ENCODE measurements at places on chromosomes 7 and 10. TPM values are rescaled to one million over a fixed set of nuclear protein-coding genes. Genes with fewer than 3 reads are reported as not detected.

Gene LOXL4
- total RNA-seq = 6.1 TPM

Gene TMEM213
- total RNA-seq = not detected

Gene ATP6V1F
- total RNA-seq = 133 TPM

Gene PRRT4
- not detected for total RNA-seq

Gene OR2A42
- not detected for total RNA-seq

Gene ANKRD2
- total RNA-seq = not detected

Gene SYCE1
- 0.78 TPM for total RNA-seq

Gene SAP25
- total RNA-seq = 8.0 TPM

Gene MARVELD1
- 12.2 TPM for total RNA-seq

Gene LIPM
- total RNA-seq = not detected

Gene MYL10
- total RNA-seq = not detected

Gene C10orf62
- not detected for total RNA-seq

- peaks cover 28% of the 10 kb centered on the region for H3K4me1 ChIP-seq
- peak overlapping the region; percentile 91 for H3K27ac ChIP-seq
- peak overlapping the region; percentile 58 for H3K4me3 ChIP-seq
- H3K27me3 ChIP-seq = peaks cover 9% of the 10 kb centered on the region
Observed at GRCh38 chr10:52221923-52222322, 92.2 kb upstream of the DKK1 start.

DNA sequence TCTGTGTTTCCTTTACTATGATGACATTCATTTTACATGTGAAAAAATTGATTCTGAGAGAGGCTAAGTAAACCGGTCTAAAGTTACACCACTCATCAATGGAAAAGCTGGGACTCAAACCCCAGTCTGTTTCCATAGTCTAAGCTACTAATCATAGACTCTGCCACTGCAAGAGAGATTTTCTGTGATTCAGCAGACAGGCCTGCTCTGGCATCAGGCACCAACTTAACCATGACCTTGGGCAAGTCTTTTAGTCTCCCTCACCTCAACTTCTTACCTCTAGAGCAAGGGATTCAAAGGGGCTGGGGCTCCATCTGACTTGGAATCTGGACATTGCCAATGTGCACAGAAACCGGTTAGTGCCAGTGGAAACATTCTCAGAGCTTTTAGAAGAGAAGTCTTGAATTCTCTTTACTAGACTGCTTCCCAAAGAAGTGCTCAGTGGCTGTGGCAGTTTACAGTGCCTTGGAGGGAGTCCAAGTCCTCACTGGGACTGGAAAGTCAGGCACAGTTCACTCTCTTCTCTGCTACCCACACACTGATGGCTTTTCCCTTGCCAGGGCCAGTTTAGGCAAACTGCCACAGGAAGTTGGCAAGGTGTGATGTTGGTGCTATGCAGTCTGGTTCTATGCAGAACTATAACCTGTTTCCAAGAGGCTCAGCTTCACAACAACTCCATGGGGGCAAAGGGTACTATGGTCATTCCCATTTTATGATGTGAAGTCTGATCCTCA is 4.5 kb upstream of the BLNK start:
- H3K36me3 ChIP-seq = no peaks in the 10 kb centered on the region
- DNase-seq = no peak
- no peaks in the 10 kb centered on the region for H3K4me1 ChIP-seq
- no peak overlapping the region for H3K27ac ChIP-seq
- H3K27me3 ChIP-seq = peaks cover 5% of the 10 kb centered on the region

GRCh38 chr7:126700807-126701604 is 551.7 kb downstream of the GRM8 start:
- no peaks in the 10 kb centered on the region for H3K36me3 ChIP-seq
- no peak overlapping the region for H3K4me3 ChIP-seq
- peaks cover 3% of the 10 kb centered on the region for H3K27me3 ChIP-seq
- no peak overlapping the region for H3K27ac ChIP-seq
- peaks cover 28% of the 10 kb centered on the region for H3K4me1 ChIP-seq

DNA sequence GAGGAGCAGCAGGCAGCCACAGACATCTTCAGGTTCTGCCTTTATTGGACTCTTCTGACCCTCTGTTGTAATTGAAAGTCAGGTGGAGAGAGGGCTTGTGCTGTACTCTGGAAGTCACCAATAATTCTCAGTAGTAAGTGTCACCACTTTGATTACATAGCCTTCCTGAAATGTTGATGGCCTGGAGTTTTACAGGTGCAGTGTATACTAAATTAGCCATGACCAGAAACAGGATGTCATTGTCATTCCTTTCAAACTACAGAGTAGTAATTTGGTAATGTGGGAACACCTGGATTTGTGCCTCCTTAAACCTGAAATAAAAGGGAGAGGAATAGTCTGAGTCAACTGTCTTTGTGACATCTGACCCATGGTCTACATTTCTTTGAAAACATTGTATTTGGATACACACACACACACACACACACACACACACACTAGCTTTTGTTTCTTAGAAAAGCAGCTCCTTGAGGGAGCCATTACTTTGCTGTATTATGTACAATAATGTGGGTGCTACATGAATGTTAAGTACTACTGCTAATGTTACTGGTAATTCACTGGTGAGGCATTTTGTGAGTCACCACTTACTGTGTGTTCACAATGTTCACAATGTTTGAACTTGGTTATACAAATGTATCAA is 19.6 kb downstream of the ARL4A start:
- H3K27me3 ChIP-seq = peaks cover 3% of the 10 kb centered on the region
- no peak overlapping the region for H3K27ac ChIP-seq

DNA sequence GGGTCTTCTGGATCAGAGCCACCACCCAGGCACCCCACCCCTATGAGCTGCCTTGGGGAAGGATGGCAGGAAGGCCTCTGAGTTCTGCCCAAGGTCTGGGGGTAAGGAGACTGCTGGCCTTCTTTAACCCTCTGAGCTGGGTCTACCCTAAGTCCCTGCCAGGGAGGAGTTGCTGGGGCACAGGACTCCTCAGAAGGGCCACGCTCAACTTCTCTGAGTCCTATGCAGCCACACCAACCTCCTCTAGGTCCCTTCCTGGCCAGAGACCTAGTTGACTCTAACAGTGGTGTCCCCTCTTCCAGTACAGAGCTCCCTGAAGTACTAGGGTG is 2.6 kb upstream of the NEURL1 start:
- H3K27me3 ChIP-seq = peaks cover 24% of the 10 kb centered on the region
- H3K36me3 ChIP-seq = no peaks in the 10 kb centered on the region
- DNase-seq = no peak
- no peak overlapping the region for H3K4me3 ChIP-seq
- H3K4me1 ChIP-seq = peaks cover 20% of the 10 kb centered on the region

- peak overlapping the region; percentile 78 for H3K27ac ChIP-seq
- H3K4me1 ChIP-seq = peaks cover 14% of the 10 kb centered on the region
- H3K27me3 ChIP-seq = peaks cover 5% of the 10 kb centered on the region
- peak overlapping the region; percentile 63 for H3K4me3 ChIP-seq
- no peaks in the 10 kb centered on the region for H3K36me3 ChIP-seq
Observed at GRCh38 chr10:97687785-97688781, 1.0 kb upstream of the AVPI1 start.

GRCh38 chr7:28768577-28769147 is 189.5 kb downstream of the TRIL start:
- no peaks in the 10 kb centered on the region for H3K4me1 ChIP-seq
- H3K27me3 ChIP-seq = no peaks in the 10 kb centered on the region
- H3K36me3 ChIP-seq = no peaks in the 10 kb centered on the region
- H3K27ac ChIP-seq = no peak overlapping the region
- no peak for DNase-seq
- no peak overlapping the region for H3K4me3 ChIP-seq

DNA sequence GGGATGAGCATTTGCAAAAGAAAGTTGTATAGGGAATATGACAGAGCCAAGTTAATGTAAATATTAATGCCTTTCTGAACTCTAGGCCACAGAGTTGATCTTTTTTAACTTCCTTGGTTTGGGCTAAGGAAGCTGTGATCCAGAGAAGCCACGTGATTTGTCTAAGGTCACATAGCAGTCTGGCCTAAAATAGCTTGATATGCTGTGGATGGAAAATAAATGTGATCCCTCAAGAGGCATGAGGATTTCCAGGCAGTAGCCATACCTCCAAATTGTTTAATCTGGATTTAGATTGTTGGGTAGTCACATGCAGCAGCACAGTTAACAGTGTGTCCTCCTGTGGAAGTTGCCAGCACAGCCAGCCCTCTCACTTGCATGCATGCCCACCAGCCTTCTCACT is 165.7 kb upstream of the LANCL2 start:
- H3K4me3 ChIP-seq = no peak overlapping the region
- no peaks in the 10 kb centered on the region for H3K4me1 ChIP-seq
- H3K27me3 ChIP-seq = no peaks in the 10 kb centered on the region
- H3K27ac ChIP-seq = no peak overlapping the region
- no peak for DNase-seq
- no peaks in the 10 kb centered on the region for H3K36me3 ChIP-seq

- DNase-seq = no peak
- H3K27me3 ChIP-seq = no peaks in the 10 kb centered on the region
- no peaks in the 10 kb centered on the region for H3K4me1 ChIP-seq
- H3K27ac ChIP-seq = no peak overlapping the region
Observed at GRCh38 chr10:7111561-7111960, 299.3 kb downstream of the SFMBT2 start.

DNA sequence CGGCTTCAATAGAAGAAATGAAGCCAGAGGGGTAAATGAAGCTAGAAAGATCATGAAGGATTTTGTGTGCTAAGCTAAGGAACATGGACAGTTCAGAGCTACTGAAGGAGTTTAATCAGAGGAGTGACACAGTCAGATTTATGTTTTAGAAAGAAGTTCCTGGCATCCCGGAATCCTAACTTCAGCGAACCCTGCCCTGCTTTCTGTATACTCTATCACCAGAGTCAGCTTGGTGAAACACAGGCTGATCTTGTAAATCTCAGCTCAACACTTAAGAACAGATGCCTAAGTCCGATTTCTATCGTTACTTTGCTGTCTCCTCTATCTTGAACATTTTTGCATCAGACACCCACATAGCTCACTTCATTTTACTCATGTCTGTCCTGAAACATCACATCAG is 9.1 kb downstream of the AHR start:
- H3K36me3 ChIP-seq = no peaks in the 10 kb centered on the region
- no peaks in the 10 kb centered on the region for H3K4me1 ChIP-seq
- no peak overlapping the region for H3K4me3 ChIP-seq
- DNase-seq = no peak

- no peaks in the 10 kb centered on the region for H3K4me1 ChIP-seq
- H3K27me3 ChIP-seq = no peaks in the 10 kb centered on the region
- DNase-seq = peak; percentile 24
- no peak overlapping the region for H3K27ac ChIP-seq
- no peaks in the 10 kb centered on the region for H3K36me3 ChIP-seq
Observed at GRCh38 chr10:81838950-81839349, 36.0 kb upstream of the NRG3 start.

DNA sequence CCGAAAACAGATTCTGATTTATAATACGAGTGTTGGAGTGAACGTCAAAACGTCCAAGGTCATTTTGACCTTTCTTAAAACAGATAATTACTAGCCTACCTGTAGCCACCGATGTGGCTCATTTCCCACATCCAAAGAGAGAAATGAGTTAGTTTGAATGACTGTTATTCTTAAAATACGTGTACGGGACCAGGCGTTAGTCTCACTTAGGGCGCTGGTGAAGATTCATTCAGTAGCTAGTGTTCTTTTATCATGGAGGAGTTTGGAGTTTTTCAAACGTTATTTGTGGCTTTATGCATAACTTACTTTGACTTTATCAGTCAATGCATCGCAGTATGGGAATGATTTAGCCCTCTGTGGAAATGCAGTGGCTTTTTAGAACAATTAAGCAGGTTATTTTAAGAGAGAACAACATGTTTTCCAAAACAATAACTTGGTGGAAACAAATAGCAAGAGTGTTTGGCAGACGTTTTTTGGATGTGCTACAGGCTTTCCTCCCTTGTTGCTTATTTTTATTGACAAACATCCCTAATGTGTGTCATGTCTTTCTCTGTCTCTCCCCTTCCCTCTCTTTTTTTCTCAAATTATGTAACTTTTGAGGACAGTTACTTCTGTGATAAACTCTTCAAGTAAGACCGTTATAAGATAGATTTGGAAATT is 1.6 kb downstream of the BICC1 start:
- H3K36me3 ChIP-seq = no peaks in the 10 kb centered on the region
- H3K27ac ChIP-seq = no peak overlapping the region

- no peak overlapping the region for H3K27ac ChIP-seq
- H3K4me1 ChIP-seq = no peaks in the 10 kb centered on the region
- no peaks in the 10 kb centered on the region for H3K36me3 ChIP-seq
- no peak overlapping the region for H3K4me3 ChIP-seq
- no peak for DNase-seq
- no peaks in the 10 kb centered on the region for H3K27me3 ChIP-seq
Observed at GRCh38 chr10:29471544-29471859, 163.3 kb downstream of the SVIL start.

DNA sequence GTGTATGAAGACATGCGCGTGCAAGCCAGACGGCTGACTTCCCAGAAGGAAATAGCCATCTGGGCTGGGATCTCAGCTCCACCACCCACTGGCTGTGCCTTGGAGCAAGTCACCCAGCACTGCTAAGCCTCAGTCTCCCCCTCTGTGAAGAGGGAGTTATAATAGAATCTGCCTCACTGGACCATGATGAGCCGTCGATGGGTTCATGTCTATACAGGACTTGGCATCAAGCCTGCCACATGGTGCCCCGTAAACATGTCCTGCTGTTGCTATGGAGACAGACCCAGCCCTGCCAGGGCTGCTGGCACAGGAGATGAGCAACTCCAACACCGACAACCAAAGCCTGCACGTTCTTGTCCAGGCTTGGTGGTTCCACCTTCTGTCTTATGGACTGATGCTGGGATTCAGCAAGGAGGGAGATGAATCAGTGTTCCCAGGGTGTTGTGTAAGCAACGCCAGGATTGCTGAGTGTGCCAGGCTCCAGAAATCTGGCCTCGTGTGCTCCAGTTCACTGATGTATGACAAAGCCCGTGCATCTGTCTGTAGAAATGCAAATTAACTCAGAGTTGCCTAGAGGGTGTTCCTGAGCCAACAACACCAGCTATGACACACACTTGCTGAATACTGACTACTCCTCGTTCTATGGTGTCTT is 5.6 kb downstream of the GPR15LG start:
- no peak overlapping the region for H3K4me3 ChIP-seq
- H3K4me1 ChIP-seq = no peaks in the 10 kb centered on the region
